Stimulated activated CD4-positive, alpha-beta T cell treated with anti-CD3 and anti-CD28 coated beads, TNF-alpha, amount 100 ng/mL, for 1 hour (primary cell): ENCODE measurements at places on chromosomes 7 and 10.

GRCh38 chr10:11546581-11546980 lies 64.9 kb downstream of the USP6NL start:
- DNase-seq: no peak

GRCh38 chr7:48295296-48295971 lies 124.2 kb downstream of the ABCA13 start:
- DNase-seq: no peak

GRCh38 chr7:45700556-45700955 lies 126.4 kb downstream of the ADCY1 start:
- DNase-seq: no peak

GRCh38 chr10:117249493-117250093 lies 8.7 kb downstream of the SLC18A2 start:
- DNase-seq: no peak

DNA sequence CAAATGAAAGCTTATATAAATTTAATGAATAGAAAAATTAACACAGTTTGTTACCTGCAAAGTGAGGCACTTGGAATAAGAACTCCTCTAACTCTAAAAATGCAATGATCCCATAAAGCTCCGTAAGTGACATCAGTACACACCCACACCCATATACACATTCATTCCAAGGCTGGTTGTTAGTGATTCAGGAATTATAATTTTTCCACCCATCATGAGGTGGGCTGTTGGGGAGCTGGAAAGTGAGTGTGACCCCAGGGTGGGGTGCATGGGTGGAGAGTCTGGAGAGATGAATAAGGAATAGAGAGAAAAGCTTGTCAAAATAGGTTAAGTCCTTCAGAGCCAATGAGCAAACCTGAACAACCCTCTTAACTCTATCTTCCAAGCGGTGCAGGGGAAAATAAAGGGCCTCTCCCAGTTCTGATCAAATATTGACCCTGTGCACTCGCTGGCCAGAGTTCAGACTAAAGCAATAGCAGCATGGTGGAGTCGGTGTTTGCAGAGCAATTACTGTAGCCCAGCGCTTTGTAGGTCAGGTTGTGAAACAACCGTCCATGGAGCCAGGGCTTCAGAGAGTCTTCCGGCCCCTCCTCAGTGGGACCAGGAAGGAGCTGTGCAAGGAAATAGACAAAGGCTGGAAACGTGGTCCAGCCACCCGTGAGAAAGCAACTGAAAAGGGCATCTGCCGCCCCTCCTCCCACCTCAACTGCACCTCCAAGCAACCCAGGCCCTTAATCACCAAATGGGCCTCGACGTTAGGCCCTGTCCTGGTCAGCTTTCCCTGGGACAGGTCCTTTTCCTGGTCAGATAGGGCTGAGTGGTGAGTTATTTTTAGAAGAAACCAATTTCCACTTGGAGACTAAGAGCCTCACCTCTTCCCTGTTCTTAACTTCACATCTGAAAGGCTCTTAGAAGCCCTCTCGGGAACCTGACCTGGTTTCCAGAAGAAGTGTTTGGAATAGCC lies 61.2 kb downstream of the SH3PXD2A start:
- DNase-seq: no peak

- DNase-seq: no peak
Measured at GRCh38 chr7:40300146-40300670, 165.4 kb downstream of the SUGCT start.

- no peak for DNase-seq
Measured at GRCh38 chr10:373015-373414, 237.8 kb downstream of the ZMYND11 start.

GRCh38 chr7:79598351-79598750 lies 144.9 kb upstream of the MAGI2 start:
- no peak for DNase-seq

DNA sequence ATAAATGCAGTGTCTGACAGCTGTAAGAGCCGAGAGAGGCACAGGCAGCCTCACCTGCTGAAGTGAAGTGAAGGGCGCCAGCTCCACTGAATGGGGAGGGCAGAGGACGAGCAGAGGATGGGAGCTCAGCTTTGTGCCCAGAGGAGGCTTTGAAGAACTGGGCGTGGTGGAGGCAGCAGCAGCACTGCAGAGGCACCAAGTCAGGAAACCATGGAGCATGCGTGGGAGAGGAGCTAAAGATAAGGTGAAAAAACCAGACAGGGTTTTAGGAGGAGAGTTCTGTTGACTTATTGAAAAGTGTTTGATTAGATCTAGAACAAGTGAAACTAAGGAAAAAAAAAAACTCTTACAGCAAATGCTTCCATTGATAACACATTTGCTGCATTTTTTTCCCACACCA lies 216.4 kb downstream of the CXCL12 start:
- DNase-seq: no peak

- DNase-seq: no peak
Measured at GRCh38 chr10:92714152-92714845, 24.5 kb downstream of the HHEX start.

DNA sequence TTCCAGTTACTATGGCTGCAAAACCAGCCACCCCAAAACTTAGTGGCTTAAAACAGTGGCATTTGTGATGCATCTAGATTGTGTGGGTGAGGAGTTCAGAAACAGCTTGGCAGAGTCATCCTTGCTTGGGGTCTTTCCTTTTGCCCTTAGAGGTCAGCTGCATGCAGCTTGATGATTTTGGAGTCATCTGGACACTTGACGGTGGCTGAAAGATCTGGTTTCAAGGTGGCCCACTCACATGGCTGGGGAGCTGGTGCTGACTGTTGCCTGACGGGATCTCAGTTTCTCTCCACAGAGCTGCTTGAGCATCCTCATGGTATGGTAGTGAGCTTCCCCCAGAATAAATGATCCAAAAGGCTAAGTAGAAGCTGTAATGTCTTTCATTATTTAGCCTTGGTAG lies 191.3 kb upstream of the GALNT17 start:
- no peak for DNase-seq

DNA sequence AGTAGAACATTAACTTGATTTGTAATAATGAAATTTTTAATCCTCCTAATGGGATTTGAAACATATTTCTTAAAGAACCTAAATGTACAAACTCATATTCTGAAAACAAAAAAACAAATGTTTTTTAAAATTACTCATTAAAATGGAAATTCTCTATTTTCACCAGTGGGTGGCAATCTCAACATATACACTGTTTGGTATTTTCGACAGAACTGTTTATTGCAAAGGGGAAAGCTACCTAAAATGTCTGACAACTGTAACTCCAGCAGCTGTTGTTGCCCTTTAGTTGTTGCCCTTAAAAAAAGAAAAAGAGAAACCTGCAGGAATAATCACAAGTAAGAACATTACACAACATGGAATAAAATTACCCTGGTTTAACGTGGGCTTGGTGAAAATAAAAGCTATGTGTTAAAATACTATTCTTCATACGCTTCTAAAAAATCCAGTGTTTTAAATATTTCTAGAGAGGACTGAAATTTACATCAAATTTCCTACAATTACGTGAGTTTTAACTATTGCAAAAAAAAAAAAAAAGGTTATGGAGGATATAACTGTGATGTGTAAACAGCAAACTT lies 54.5 kb downstream of the COL1A2 start:
- DNase-seq: no peak
